ENCODE measurements at places on chromosomes 16 and 17.

- no peak for DNase-seq
Measured at GRCh38 chr17:59178266-59178985, 22.9 kb downstream of the PRR11 start.

DNA sequence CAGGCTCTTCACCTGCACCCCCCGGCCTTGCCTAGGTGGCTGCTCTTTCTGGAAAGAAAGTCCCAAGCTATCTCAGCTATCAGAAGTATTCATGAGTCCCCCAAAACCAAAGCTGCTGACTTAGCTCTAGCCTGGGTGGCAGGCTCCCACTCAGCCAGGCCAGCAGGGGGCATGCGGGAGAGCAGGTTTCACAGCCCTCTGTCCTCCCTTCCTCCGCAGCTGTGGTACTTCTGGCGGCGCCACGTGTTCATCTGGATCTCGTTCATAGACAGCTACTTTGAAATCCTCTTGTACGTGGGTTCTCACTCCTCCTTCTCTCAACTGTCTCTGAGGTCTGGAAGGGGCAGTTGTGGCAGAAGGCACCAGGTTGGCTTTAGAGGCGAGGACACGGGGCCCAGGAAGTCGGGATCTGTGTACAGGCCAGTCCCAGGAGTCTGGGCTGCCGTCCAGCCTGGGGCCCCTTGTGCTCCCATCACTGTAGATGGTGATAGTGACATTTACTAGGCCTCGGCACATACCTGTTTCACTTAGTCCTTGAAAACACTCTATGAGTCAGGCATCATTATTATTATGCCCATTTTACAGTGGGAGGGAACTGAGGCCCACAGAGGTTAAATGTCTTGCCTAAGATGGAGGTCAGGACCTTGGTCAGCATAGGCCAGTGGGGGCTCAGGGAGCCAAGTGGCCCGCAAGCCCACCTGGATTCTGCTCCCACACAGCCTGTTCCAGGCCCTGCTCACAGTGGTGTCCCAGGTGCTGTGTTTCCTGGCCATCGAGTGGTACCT, 12.9 kb downstream of the TRPV2 start:
- no peak for DNase-seq

DNA sequence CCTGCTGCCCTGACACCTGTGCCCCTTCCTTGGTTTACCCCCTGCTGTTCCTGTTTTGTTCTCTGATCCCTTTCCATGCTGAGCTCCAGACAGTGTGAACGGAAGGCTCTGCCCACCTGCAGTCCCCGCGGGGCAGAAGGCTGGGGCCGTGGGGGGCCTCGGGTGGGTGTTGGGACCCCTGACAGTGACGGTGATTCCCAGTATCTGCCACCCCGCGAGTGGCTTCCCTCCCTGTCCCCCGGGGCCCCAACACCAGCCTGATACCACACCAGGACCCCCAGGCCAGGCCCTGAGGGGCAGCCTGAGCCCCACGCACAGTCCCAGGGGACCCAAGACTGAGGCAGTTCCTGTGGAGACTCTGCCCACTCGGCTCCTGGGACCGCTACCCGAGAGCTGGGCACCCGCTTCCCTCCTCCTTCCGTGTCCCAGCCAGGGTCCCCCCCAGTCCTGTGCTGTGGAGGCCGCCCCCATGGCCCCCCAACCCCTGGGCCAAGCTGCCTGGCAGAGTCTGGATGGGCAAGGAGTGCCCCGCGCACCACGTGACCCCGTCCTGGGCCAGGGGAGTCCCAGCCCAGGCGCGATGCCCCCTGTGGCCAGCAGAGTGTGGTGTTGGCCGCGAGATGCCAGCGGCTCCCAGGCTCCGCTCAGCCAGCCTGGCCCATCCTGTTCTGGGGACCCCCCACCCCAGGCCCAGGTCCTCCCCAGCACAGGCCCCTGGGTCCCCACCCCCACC, 10.0 kb upstream of the C1QTNF8 start:
- DNase-seq: peak; percentile 24

DNA sequence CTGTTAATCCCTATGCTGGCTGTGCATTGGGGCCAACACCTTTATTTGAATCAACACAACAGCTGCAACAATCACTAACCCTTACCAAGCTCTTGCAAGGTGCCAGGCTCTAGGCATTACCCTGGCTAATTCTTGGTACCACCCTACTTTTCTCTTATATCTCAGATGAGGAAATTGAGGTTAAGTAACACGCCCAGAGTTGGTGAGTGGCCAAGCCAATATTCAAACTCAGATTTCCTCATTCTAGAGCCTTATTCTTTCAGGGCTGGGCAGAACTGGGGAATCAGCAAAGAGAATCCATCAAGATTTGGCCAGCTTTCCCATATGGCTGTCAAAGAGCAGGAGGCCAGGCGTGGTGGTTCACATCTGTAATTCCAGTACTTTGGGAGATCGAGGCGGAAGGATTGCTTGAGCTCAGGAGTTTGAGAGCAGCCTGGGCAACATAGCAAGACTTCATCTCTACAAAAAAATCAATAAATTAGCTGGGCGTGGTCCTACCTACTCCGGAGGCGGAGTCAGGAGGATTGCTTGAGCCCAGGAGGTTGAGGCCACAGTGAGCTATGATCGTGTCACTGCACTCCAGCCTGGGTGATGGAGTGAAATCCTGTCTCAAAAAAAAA, 23.7 kb downstream of the ARSG start:
- DNase-seq: no peak

GRCh38 chr17:79045842-79046196, 21.9 kb downstream of the C1QTNF1 start:
- DNase-seq: no peak

DNA sequence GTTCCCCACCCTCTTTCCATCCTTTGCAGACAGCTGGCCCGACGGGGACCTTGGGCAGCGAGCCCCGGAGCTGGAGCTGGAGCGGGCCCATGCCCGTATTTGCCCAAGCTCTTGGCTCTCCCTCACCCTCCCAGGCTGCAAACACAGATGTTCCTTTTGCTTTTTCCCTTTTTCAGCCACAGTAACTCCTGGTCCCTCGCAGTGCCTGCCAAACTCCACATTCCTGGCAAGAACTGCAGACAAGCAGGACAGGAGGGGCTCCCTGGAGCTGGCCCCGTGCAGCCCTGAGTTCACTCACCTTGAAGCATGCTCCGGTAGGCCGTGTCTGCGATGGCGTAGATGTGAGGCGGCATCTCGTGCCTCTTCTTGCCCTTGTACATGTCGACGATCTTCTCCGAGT, 33.9 kb downstream of the MYH11 start:
- DNase-seq: no peak

GRCh38 chr16:57994778-57995177, 5.7 kb downstream of the ZNF319 start:
- peak; percentile 16 for DNase-seq

- DNase-seq: no peak
Measured at GRCh38 chr16:87161822-87162676, 155.1 kb downstream of the C16orf95 start.

DNA sequence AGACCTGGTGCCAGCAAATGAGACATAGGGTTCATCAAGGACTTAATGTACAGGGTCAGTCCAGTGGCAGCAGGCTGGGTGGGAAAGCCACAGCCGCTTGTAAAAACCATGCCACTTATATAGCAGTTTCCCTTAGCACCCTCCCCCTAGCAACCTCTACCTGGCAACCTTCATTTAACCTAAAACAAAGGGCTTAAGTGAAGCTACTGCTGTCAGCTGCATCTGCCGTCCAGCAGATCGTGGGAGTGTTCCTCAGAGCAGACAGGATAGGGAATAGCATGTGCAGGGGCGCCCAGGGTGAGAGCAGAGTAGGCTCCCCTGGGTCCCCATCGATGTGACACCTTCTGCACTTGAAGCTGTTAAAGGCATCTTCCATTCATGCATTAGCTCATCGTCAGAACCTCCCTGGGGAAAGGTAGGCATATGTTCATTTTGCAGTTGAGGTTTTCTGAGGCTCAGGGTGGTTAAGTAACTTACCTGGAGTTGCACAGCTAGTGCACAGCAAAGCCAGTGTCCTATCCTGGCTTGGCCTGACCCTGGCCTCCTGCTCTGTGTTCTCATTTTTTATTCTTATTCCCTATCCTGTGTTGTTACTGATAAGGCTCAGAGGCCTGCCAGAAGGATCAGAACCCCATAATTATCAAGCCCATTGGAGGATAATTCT, 112.5 kb downstream of the SOCS1 start:
- DNase-seq: no peak

DNA sequence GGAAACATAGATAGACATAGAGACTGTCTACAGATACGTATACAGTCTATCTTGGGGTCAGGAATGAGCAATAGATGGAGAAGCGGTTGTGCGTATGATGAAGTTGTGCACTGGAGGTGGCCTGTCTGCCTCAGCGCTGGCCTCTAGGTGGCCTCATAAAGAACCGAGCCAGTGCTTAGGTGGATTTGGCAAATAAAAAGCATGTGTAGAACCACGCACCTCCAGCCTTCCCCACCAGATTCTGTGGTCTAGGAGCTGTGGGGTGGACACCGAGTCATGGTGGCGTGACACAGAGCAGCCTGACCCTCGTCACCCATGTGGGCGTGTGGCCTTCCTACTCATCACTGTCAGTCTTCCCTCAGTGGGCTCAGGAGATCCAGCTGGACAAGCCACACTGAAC, 34.0 kb downstream of the PGS1 start:
- DNase-seq: peak; percentile 32

DNA sequence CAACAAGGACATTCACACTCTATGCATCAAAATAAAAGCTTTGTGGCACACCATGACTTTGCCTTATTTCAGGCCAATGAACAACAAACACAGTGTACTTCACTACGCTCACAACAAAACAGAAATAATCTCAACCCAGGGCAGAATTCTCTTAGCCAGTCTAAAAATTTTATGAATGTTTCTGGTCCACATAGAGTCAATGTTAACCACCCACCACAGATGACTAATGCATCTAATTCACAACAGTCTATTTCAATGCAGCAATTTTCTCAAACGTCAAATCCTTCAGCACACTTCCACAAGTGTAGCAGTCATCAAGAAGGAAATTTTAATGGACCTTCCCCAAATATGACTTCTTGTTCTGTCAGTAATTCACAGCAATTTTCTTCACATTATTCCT, 101.7 kb downstream of the CHD9 start:
- no peak for DNase-seq

GRCh38 chr17:4136373-4136772, 6.5 kb downstream of the ZZEF1 start:
- no peak for DNase-seq

- DNase-seq: no peak
Measured at GRCh38 chr16:69613378-69614154, 47.8 kb downstream of the NFAT5 start.

GRCh38 chr16:88459366-88460073, 6.4 kb downstream of the ZFPM1 start:
- DNase-seq: no peak

DNA sequence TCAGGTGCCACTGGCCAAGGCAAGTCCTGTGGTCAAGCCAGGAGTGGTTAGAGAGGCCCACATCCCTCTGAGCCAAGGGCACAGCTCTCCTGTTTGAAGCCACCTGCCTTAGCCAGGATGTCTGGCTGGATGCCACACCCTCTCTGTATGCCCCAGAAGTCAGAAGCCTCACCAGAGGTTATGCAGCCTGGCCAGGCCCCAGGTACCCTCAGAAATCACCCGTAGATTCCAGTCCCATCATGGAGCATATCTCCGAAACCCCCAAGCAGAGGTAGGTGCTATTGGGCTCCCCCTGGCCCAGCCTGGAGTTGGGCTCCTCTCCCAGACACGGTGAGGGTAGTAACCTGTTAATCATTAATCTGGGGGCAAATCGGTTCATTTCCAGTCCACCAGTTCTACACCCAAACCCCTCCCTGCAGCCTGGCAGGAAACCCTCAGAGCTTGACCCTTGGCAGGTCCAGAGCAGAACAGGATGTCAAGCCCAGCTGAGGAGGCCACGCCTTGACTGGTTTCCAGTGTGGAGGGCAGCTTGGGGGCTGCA, 60.6 kb upstream of the TMEM97 start:
- DNase-seq: no peak

- no peak for DNase-seq
Measured at GRCh38 chr17:21095735-21096134, 31.0 kb upstream of the DHRS7B start.

GRCh38 chr16:12089492-12090150, 113.1 kb downstream of the SNX29 start:
- DNase-seq: no peak

DNA sequence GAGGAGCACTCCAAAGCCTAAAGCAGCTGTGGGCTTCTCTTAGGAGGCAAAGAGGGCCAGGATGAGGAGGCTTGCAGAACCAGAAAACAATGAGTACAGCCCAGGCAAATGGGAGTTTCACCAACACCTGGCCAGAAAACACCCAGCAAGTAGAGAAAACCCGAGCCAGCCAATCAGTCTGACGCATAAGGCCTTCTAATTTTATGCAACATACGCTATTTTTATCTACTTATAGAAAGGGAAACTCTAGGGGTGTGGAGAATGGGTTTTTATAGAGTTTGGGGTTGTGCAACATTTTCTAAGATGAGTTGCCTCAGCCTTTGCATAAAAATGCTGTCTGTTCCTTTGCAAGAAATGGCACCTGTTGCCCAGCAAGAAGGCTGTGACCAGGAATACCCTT, 529.0 kb upstream of the CDH5 start:
- DNase-seq: no peak

DNA sequence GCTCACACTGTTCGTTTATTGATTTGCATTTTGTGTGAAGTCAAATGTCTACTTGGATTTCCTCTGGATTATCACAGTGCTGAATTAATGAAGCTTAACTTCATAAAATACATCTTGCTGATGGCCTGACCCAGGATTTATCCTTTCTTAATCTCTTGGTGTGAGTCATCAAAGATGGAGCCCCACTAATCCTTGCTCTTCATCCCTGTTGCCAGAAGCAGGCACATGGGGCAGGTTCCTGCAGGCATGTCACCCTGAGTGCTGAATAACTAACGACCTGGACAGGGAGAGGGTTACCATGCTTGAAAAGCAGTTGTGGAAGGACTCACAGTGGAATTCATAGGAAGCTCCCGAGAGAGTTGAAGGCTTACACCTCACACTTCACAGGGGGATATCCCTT, 56.0 kb upstream of the FA2H start:
- DNase-seq: no peak

DNA sequence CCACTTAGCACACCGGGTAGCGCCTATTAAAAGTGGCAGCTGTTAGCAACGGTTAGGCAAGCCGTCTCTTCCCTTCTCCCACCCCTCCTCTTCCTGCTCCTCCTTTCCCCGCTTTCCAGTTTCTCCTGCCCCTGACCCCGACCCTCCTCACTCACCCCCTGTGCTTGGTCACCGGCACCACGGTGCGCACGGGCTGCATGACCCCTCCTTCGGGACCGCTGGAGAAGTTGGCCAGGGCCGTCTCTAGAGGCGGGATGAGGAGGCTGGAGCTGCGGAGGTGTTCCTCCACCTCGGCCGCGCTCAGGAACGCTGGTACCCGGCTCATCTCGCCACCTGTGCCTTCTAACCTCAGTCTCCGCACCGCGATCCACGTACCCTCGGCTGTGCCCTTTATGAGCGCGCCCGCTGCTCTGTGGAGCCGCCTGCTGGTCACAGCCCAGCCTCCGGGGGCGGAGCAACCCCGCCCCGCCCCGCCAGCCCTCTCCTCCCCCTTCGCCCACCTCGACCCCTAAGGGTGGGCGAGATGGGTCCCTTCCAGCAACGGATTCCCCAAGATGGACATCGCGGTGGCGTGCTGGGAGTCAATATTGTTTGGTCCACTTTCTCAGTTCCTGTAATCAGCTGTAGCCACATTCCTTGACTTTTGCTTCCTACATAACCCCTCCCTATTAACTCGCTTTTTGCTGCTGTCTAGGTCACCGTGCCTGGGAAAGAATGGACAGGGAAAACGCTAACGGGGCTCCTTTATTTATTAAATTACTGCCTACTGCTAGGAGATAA, at the start of gene CRYM:
Gene CRYM (minus strand): TSS at position 364 of the 780 bp plus-strand sequence. CDS start 39 bp downstream, at position 325.
- no peak for DNase-seq

Measured in RCC 7860 (cell line).